ENCODE measurements at places on chromosomes 5 and 9.

DNA sequence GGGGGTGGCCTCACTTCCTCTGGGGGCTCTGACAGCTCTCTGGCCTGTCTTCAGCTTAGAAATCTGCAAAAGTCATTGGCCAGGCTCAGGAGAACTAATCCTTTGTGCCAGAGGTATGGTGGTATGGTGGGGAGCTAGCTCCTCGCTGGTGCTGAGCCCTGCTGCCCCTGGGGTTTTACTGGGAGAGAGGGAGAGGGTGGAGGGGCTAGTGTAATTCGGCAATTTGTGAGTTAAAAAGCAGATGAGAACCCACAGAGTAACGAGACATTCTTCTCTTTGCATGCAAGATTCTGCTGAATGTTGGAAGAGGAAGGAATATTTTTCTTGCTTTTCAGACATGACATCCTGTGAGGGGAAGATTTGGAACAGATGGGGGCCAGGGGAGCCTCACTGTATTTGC, 65.5 kb upstream of the SPRY4 start:
- no peak for DNase-seq

DNA sequence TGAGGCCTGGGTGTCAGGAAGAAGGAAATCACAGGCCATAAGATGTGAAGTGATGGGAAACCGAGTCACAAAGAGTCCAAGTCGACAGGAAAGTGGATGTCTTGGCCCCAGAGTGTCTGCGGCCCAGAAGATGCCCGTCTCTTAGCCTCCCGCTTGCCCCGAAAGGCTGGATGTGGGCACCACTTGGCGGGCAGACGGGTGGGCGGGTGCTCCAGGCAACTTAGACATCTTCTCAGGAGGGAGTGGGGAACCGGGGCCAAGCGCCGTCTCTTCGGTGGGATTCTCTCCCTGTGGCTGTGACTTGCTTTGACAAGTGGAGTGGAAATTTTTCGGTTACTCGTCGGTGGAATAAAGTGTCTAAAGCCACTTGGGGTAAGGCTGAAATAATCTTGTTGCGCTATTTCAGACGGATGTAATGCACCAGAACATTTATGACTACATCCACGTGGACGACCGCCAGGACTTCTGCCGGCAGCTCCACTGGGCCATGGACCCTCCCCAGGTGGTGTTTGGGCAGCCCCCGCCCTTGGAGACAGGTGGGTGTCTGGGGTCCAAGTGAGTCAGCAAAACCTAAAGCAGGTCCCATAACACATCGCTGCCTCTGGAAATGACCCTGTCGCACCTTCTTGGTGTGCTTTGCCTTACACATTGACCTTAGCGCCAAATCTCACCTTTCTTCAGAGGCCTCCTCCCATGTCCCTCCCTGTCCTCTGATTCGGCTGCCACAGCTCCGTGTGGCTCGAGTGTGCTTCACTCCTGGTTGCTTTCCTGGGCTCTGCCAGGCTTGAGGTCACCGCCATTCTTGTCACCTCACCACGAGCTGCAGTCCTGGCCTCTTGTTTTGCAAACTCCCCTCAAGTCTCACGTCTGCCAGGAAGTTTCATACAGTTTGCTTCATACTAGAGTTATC, 20.4 kb upstream of the EXOC3 start:
- DNase-seq: no peak

- DNase-seq: no peak
Observed at GRCh38 chr5:166671811-166672210, 1619.6 kb upstream of the WWC1 start.

GRCh38 chr9:18889550-18889949, 143.5 kb downstream of the SAXO1 start:
- DNase-seq: no peak

- no peak for DNase-seq
Observed at GRCh38 chr5:63008195-63008594, 429.6 kb downstream of the LRRC70 start.

DNA sequence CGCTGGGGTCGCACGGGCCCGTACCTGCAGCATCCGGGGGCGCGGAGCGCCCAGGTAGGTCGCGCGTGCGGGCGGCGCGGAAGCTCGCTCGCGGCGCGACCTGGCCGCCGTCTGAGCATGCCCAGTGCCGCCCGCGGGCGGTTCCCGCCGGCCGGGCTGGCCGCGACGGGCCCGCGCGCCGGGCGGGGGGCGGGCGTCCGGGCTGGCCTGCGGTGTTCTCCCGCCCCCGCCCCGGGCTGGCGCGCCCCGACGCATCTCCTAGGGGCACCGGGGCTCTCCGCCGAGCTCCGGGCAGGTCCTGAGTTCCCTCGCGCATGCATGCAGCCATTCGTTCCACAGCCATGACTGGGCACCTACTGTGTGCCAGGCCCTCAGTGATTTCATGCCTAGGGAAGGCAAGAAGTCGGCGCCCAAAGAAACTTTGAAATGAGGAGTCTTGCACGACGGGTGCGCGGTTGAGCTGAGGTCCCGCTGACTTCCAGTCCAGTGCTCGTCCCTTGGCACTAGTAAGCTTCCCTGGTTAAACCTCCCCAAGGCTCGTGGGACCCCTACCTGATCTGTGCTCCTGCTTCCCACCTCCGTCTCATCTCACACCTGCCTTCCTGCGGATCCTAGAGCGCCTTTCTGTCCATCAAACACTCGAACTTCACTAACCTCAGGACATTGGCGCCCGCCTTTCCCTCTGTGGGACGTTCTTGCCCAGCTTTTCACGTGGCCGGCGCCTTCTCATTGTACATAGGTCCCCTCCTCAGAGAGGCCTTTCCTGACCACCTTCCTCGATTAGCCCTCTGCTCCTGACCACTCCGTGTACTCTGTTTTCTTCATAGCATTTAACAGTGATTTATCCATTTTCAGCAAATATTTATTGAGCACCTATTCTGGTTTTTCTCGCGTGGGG, at the start of gene PTPN3:
Gene PTPN3, minus strand, starts transcription at position 113 of the 898 bp plus-strand sequence. CDS start 34,873 bp downstream, outside the sequence.
- DNase-seq: no peak

DNA sequence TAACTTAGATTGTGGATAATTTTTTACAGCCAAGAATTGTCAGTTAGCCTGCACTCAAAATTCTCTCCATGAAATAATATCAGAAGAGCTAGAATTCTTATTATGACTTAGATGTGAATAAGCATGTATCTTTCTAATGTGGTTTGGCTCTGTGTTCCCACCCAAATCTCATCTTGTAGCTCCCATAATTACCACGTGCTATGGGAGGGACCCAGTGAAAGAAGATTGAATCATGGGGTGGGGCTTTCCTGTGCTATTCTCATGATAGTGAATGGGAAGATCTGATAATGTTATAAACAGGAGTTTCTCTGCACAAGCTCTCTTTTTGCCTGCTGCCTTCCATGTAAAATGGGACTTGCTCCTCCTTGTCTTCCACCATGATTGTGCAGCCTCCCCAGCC, 176.8 kb downstream of the MAT2B start:
- DNase-seq: no peak

GRCh38 chr5:172932313-172933017, 26.8 kb upstream of the RPL26L1 start:
- peak; percentile 75 for DNase-seq

DNA sequence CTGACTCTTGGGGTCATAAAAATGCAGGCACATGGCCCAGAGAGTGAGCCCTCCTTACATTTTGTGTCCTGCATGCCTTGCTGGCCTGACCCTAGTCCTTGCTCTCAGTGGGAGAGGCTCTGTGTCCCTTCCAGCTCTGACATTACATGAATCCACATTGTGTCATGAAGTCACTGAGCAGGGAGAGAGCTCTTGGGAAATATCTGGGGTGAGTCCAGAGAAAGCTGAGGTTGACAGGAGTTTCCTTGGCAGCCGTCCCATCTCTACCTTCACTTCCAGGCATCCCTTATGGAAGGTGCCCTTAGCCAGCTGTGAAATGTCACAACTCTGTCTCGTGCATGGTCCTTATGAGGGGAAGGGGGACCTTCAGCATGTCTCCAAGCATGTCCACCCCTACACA, 41.0 kb downstream of the FAT2 start:
- no peak for DNase-seq

DNA sequence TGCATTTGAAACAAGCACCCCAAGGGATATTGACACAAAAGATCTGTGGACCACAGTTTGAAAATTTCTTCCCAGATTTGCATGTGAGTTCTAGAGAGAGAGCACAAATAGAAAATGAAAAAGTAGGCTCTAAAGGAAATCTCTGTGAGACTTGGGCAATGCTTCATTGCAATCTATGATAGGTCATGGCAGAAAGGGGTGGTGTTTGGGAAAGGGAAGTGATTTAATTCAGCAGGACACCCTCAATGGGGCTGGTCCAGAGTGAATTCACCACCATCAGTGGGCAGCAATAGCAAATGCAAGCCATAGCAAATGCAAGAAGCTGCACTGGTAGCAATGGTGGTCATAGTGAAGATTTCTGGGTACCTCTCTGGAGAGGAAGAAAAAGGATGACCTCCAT, 58.1 kb downstream of the ANKRD55 start:
- DNase-seq: no peak

- no peak for DNase-seq
Observed at GRCh38 chr9:122225312-122226141, 3.2 kb downstream of the LHX6 start.

DNA sequence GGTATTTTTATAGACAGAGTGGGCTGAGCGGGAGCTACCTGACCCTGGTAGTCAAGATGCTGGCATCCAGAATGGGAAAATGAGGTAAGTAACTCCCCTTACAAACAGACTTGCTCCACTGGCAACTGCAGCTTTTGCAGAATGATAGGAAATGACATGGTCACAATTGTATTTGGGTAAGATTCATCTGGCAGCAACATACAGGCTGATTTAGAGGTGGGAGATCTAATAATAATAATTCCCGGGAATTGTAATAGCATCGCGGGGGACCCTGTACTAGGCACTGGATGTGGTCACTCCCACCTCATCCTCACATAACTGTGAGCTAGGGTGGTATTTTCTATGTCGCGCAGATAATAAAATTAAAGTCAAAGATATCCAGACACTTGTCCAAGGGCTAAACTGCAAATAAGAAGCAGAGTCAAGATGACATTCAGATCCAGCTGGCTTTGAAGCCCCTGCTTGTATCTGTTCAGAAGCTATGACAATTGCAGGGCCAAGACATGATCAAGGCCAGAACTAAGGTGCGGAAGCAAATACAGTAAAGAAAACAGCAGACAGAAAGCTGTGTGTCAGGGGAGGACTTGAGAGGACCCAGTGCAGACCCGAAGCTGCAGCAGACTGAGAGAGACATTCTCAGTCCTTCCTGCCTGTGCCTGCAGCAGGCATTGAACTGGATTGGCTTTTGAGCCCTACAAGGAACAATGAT, 507.2 kb downstream of the BNC2 start:
- DNase-seq: no peak

- DNase-seq: peak; percentile 3
Observed at GRCh38 chr9:91515074-91515687, 91.5 kb upstream of the NFIL3 start.

- DNase-seq: no peak
Observed at GRCh38 chr9:93061791-93062763, 3.6 kb downstream of the SUSD3 start.

GRCh38 chr5:152290181-152290580, 114.9 kb downstream of the NMUR2 start:
- DNase-seq: no peak

GRCh38 chr5:131171276-131171810, 599 bp downstream of the LYRM7 start:
- DNase-seq: peak; percentile 38

DNA sequence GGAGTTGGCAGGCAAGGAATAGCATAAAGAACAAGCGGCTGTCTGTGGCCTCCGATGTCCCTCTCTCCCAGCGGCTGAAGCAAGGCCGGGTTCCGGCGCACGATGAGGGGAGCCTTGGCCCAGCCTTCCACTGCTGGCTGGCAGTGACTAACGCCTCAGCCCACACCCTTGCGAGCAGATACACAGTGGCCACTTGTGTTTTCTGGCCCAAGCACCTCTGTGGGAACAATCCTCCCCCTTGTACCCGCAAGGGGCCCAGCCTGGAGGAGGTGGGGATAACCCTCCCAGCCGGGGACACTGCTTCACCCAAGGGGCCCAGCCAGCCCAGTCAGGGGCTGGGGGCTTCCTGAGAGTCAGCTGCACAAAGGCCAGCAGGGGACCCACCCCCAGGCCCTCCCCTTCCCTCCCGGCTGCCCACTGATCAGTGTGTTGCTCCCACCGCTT, 23.2 kb downstream of the STK10 start:
- DNase-seq: no peak

DNA sequence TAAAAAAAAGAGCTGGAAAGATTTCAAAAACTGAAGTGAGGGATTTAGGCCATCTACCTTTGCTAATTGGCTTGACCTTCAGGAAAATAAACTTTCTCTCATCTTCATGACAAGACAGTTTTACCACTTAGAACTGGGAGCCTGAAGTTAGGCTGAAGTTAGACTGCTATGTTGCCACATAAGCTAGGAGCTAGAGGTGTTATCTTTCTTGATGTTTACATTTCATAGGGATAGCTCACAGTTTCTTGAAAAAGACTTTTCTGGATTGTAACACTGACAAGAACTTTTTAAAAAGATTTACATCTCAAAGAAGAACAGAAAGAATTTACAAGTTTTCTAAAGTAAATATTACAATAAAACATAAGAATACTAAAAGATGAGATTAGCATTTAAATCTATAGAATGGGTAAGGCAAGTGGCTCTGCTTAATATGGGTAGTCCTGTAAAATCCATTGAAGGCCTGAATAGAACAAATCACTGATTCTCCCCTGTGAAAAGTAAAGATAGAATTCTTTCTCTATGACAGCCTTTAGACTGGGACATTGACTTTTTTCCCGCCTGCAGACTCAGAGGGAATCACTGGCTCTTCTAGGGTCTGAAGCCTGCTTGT, 1665.4 kb upstream of the CDH9 start:
- no peak for DNase-seq

- no peak for DNase-seq
Observed at GRCh38 chr5:150895431-150896428, 9.1 kb downstream of the ZNF300 start.

- no peak for DNase-seq
Observed at GRCh38 chr5:170846416-170846815, 15.4 kb upstream of the RANBP17 start.

- no peak for DNase-seq
Observed at GRCh38 chr5:97778451-97778850, 595.4 kb upstream of the RIOK2 start.

- DNase-seq: peak; percentile 35
Observed at GRCh38 chr9:105405514-105406131, 42.2 kb upstream of the FSD1L start.

DNA sequence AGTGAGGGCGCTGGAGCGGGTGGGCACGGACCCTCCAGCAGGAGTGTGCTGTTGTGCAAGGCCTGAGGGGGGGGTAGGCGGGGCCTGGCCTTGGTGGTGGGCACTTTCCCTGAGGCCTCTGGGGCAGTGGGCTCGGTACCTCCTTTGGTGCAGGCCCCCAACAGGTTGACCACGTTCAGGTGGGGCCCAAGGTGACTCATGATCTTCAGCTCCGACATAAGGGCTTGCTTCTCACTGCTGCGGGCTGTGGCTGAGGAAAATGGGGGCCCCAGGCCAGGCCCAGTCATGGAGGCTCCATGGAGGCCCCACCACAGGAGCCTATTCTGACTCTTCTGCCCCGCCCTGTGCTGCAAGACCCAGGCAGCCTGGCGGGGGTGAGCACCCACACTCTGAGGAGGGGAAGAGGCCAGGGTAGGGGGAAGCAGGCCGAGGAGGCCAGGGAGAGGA, 31.5 kb downstream of the PDGFRB start:
- no peak for DNase-seq

DNA sequence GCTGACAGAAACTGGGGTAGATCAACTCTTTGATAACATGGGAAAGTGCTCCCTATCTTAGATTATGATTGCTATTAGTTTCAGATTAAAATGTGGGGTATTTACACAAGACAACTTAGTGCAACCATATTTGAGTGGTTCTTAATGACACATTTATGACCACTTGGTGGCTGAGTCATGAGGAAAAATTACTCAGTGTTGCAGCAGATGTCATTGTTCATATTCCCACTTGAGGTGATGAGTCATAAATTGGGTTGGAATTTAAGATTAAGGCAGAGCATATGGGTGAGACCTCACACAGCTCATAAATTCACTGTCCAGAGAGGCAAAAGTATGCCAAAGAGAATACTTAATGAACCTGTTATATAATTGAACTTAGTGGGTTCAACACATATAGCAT, 408.3 kb downstream of the DMRT2 start:
- no peak for DNase-seq

All from activated CD4-positive, alpha-beta T cell treated with anti-CD3 and anti-CD28 coated beads, Interleukin-2, amount 50 U/mL, for 48 hours (primary cell).